ENCODE measurements at places on chromosomes 1 and 21.

- DNase-seq: no peak
Measured at GRCh38 chr1:58396150-58396549, 150.4 kb downstream of the OMA1 start.

DNA sequence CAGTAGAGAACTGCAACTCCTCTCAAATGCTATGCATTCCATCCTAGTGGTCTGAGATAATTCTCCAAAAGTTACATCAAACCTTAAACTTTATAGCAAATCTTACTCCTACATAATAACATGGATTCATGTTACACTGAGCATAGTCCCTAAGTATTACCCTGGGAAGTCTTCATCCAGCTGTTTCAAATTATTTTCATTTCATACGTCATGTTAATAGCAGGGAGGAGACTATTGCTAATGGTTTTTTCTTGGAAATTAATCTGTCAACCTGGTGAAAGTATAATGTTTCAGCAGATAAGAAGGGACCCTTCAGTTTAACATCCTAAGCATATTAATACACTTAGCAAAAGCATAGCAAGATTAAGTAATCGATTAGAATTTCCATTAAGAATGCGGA is 318.1 kb downstream of the USP25 start:
- no peak for DNase-seq

DNA sequence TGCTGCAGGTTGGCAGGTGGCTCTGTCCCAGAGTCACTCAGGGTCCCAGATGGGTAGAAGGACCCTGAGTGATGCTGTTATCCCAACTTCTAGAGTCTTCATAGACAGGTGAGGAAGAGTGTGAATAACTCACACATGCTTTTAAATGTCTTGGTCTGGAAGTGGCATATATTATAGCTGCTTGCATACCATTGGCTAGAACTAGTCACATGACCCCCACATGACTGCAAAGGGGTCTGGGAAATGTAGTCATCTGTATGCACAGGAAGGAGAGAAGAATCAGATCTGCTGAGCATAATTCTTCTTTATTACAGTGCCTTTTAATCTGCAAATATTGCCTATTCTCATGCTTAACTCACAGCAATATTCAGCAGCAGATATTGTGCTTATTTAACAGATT is 28.2 kb upstream of the KLHDC7A start:
- no peak for DNase-seq

DNA sequence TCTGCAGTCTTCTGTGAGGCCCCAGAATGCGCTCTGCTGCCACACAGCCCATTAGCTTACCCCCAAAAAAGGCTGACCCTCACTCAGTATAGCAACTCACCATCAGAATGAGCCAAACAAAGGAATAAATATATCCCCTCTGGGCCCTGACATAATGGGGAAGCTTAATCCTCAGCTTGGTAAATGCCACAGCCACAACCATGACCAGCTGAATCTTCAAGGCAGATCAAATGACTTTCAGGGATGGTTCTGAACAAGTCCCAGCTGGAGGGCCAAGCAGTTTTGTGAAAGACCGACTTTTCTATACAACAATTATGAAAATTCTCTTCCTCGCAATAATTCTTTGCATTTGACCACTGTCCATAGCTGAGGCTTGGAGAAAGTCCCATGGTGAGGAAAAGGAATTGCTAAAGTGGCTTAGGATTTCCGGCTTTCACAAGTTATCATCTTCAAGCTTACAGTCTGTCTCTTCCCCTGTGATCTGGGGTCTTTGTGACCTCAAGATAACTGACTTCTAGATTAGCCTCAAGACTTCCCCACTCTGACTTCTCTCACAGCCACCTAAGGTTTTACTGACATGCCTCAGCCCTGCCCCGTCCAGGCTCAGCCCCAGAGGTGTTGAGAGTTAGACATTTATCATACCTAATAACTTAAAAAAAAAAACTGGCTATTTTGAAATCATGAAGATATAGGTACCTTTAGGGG is 47.8 kb upstream of the PBX1 start:
- DNase-seq: no peak

GRCh38 chr1:210915890-210916507 is 217.9 kb downstream of the KCNH1 start:
- no peak for DNase-seq

GRCh38 chr21:15896501-15896900 is 166.7 kb downstream of the USP25 start:
- no peak for DNase-seq

DNA sequence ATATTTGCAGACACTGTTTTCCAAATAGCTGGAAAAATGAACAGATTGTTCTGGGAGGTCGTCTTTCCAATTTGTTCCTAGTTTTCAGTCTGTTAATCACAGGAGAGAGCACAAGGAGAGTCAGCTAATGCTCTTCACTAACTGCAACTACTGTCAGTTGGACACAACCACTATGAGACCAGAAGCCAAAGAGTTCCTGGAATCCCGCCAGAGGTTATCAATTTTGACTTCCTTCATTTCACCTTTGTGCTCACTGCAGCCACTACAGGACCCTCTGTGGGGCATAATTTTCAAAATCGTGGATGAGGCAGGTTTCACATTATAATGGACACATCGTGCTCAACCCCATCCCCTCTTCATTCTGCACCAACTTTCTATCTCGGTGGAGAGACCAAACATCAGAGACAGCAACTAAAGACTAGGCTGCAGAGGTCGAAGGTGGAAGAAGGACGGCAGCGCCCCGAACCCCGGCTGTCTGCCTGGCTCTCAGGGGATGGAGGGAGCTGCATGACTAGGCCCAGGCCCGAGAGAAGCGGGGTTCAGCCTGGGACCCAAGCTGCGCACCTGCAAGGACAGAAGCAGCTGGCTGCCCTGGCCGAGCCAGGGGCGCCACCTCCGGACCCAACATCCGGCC is 602 bp downstream of the KIAA0319L start:
- DNase-seq: no peak

DNA sequence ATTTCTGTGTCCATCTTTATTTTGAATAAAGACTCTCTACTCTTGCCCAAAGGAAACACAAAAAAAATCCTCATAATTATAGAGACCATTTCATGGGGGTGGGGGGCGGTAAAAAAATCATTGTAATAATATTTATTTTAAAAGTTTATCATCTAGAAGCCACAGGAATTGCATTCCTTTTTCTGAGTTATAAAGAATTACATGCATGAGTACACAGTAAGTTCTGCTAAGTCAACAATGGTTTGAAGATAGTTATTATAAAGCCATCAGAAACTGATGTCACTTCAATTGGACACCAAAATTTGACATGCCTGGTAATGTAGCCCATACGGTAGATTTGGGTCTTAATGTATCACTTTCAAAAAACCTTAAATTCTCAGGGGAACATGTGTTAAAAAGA is 478.1 kb upstream of the NR5A2 start:
- no peak for DNase-seq

- DNase-seq: no peak
Measured at GRCh38 chr1:67171574-67171955, 5.3 kb downstream of the IL23R start.

DNA sequence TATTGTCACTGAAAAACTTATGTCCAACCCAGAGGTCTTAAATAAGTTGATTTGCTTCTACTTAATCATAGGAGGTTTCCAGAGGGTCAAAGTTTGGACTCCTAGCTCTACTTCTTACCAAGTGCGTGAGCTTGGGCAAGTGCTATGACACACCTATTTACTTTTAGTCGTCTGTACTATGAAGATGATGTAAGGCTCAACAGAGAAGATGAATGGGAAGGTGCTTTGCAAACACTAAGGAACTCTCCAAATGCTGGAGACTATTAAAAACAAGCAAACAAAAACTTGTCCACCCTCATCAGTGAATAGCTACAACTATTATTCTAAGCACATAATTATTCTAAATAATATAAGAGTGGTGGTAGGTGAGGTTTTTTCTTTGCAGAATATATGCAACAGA is 232.3 kb upstream of the USP24 start:
- peak; percentile 60 for DNase-seq

- peak; percentile 84 for DNase-seq
Measured at GRCh38 chr1:24705260-24706073, 39.8 kb upstream of the CLIC4 start.
